ENCODE measurements at places on chromosomes 7 and 10.

DNA sequence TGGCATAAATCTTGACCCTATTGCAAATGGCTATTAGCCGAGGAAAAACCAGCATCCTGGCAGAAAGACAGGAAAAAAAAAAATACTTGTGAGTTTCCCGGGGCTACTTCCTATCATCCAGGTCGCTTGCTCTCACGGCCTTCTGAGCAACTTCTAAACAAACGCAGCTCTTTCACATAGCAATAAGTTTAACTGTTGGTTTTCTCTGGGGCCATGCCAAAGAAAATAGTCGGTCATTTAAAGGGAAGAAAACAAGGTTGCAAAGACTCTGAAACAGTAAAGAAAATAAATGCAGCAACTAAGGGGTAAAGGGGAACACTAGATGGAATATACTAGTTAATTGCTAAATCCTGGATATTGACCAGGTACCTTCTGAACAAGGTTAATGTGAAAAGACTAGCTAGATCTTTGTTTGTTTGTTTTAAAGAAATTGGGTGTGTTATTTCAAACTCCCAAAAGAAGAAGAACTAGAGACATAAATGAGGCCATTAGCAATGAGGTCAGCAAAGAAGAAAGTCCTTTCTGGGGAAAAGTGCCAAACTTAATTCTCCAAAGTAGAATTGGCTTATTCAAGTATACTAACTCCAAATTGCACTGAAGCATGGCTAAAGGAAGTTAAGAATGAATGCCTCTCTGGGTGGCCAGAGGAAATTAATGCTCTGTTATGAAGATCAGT is 54.2 kb downstream of the SLC39A12 start:
- DNase-seq, result no peak

DNA sequence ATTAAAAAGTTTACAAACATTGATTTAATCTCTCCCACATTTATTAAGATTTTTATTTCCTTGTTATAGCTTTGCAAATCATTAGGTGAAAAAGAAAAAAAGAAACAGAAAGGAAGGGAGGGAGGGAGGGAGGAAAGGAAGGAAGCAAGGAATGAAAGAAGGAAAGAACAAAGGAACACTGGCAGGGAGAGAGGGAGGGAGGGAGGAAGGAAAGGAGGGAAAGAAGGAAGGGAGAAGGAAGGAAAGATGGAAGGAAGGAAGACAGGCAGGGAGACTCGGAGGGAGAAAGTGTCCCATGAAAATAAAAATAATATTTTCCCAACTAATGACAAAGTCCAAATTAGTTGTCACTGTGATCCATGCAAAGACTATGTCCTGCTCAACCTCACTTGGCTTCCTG is 6.3 kb upstream of the ITGA8 start:
- DNase-seq, result no peak

GRCh38 chr7:150372271-150373048 is 3.8 kb downstream of the REPIN1 start:
- DNase-seq, result no peak

DNA sequence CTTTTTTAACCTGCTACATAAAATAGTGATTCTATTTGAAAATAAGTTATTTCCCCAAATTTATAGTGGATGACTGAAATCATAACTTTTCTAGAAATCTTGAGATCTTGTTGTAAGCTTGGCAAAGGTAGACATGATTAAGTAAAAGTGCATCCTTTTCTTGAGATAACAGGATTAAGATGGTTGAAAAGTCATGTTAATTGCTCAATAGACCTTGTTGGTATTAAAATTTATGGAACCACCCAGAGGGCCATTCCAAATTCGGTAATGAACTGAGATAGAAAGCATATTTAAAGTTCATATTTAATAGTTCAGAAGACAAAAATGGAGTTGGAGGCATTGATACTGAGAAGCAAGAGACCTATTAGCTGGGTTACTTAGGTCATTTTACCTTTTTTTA is 139.1 kb downstream of the BICC1 start:
- no peak for DNase-seq

All from memory B cell (primary cell).